ENCODE measurements at places on chromosomes 3 and 15. TPM values are rescaled to one million over a fixed set of nuclear protein-coding genes. Genes with fewer than 3 reads are reported as not detected.

DNA sequence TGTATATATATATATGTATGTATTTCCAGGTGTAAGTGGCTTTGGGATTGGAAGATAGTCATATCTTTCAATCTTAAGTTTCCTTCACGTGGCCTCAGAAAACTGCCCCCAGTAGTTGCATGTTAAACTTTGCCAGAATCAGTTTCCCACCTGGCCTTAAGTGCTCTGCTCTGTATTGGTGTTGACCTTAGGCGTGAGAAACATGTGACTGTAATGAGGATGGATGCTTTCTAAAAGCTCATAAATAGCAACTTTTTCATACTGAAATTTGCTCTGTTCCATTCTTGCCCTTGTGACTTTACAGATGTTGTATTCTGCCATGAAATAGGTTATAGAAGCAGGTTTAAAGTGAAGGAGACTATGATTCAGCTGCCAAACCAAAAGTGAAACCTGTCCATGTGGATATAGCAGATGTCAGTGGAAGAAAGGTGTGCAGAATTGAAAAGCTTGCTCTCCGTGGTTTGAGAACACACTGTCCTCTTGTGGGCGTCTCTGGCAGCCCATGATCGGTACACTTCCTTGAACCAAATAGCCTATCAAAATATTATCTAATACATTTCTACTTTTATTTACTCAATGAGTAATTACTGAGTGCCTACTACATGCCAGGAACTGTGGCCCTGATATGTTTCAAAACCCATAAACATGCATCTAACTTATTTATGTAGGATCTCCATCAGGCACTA is 15.8 kb downstream of the SCG5 start:
- peak; percentile 64 for DNase-seq

Gene NEO1
- 6.7 TPM for polyA plus RNA-seq

Gene MORC1
- polyA plus RNA-seq, result not detected

Gene EFHB
- polyA plus RNA-seq, result not detected

GRCh38 chr15:79190093-79190492 is 92.4 kb upstream of the ANKRD34C start:
- DNase-seq, result no peak

Gene LYZL4
- not detected for polyA plus RNA-seq

Gene CRYBG3
- 8.3 TPM for polyA plus RNA-seq

Gene PPARG
- 7.9 TPM for polyA plus RNA-seq

DNA sequence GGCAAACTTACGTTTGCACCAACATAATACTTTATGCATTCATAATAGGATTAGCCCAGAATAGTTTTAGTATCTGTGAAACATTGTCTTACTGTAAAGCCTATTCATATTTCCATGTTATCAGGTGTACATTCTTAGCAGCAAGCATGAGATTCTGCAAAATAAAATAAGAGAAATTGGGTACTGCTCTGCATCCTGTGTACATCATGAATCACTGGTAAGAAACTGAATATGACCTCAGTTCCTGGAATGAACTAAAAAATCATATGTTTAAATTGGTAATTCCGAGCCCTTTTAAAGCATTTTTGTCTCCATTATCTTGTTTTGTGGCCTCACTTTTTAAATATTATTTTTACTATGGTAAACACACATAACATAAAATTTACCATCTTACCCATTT is 605.1 kb downstream of the ROBO1 start:
- no peak for DNase-seq

- DNase-seq, result no peak
These were observed 37.7 kb downstream of the SLMAP start for GRCh38 chr3:57793737-57794187.

Gene KY
- polyA plus RNA-seq, result 0.25 TPM

All from stomach (tissue), 19 donors.